ENCODE measurements at places on chromosomes 3 and 15.

DNA sequence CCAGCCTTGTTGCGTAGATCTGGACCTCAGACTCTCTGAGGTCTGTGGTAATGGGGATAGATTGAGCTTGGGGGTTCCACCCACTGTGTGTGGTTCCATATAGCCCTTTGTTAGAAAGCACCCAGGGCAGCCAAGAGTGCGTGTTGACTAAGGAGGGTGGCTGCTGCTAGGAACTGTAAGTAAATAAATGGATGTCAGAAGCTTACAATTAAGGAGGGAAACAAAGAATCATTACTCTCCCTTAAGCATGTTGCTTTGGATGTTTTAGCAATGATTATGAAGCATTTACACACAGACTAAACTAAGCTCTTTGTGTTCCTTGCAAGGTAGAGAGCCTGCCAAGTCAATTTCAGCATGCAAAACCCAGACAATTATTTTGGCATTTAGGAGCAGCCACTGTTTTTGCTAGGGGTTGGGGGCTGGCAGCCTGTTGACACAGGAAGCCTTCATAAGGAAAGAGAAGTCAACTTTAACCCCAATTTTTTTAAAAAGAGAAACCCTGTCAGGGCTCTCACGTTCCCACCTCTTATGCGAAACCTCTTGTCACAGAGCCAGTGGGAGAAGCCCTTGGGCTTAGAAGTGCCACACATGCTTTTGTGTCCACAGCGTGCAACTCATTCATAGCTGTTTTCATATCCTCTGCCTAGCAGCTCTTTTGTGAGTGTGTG, 127.8 kb downstream of the CMSS1 start:
- DNase-seq, result no peak

- DNase-seq, result no peak
These were observed 545.3 kb downstream of the GBE1 start for GRCh38 chr3:81216192-81216591.

- no peak for DNase-seq
These were observed 60.2 kb downstream of the CORO2B start for GRCh38 chr15:68638953-68639515.

- DNase-seq, result no peak
These were observed 419.9 kb downstream of the TUSC7 start for GRCh38 chr3:117129516-117129915.

DNA sequence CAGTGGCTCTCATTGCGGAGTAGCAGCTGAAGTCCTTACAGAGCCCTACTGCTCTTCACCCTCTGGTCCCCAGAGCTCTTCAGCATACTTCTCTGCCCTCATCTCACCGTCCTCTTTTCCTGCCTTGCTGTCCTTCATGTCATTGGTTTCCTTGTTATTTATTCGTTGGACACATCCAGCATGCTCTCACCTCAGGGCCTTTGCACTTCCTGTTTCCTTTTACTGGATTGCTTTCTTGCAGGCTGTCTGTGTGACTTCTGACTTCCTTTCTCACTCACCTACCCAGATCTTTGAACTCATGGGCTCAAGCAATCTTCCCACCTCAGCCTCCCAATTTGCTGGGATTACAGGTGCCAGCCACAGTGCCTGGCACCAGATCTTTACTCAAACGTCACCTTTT, 127.1 kb downstream of the NR1D2 start:
- no peak for DNase-seq

DNA sequence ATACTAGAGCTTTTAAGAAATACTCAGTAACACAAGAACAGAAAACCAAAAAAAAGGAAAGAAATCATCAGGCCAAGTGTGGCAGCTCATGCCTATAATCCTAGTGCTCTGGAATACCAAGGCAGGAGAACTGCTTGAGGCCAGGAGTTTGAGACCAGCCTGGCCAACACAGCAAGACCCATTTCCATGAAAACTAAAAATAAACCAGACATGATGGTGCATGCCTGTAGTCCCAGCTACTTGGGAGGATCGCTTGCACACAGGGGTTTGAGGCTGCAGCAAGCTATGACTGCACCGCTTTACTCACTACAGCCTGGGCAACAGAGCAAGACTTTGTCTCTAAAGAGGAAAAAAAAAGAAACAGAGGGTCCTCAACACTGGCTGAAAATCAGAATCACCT, 18.2 kb downstream of the TASOR start:
- no peak for DNase-seq

GRCh38 chr3:50294492-50295403, 2.5 kb upstream of the IFRD2 start:
- no peak for DNase-seq
